ENCODE measurements at places on chromosomes 3 and 15. TPM values are rescaled to one million over a fixed set of nuclear protein-coding genes. Genes with fewer than 3 reads are reported as not detected.

Gene ADCY5
- total RNA-seq, result not detected

GRCh38 chr15:94015324-94015723 is 216.0 kb upstream of the MCTP2 start:
- no peak for DNase-seq
- H3K4me1 ChIP-seq, result no peaks in the 10 kb centered on the region
- H3K4me3 ChIP-seq, result no peak overlapping the region

Gene ARL14
- total RNA-seq, result not detected

GRCh38 chr3:128196647-128197046 is 43.4 kb downstream of the EEFSEC start:
- no peaks in the 10 kb centered on the region for H3K36me3 ChIP-seq
- H3K27ac ChIP-seq, result no peak overlapping the region
- H3K4me1 ChIP-seq, result no peaks in the 10 kb centered on the region
- H3K4me3 ChIP-seq, result no peak overlapping the region
- H3K27me3 ChIP-seq, result no peaks in the 10 kb centered on the region
- DNase-seq, result no peak

DNA sequence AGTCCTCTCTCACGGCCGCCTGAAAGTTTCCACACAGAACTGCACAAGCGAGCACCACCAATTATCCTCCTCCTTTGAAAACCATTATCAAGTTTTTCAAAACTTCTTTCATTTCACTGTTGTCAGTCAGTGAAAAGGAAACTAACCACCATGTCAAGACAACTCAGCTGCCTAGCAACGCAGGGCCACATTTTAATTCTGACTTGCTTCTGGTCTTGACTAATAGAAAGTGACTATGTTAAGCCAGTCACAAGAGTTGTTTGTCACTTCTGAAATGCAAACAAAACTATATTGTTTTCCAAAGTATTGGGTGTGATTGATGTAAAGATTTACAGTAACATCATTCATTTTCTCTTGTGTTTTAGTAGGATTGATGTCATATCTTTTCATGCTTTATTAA is 612.8 kb upstream of the AGTR1 start:
- no peaks in the 10 kb centered on the region for H3K4me1 ChIP-seq
- no peak for DNase-seq
- no peak overlapping the region for H3K27ac ChIP-seq

- H3K27me3 ChIP-seq, result no peaks in the 10 kb centered on the region
- no peaks in the 10 kb centered on the region for H3K4me1 ChIP-seq
- H3K27ac ChIP-seq, result no peak overlapping the region
- no peak for DNase-seq
- no peaks in the 10 kb centered on the region for H3K36me3 ChIP-seq
Measured at GRCh38 chr3:175274056-175274455, 414.9 kb downstream of the NAALADL2 start.

Gene SERINC4
- 0.20 TPM for total RNA-seq

GRCh38 chr15:25378501-25378901 is 60.3 kb downstream of the UBE3A start:
- no peak for DNase-seq
- peaks cover 19% of the 10 kb centered on the region for H3K36me3 ChIP-seq
- no peaks in the 10 kb centered on the region for H3K27me3 ChIP-seq
- no peak overlapping the region for H3K27ac ChIP-seq

Gene GPR156
- total RNA-seq, result 0.04 TPM

DNA sequence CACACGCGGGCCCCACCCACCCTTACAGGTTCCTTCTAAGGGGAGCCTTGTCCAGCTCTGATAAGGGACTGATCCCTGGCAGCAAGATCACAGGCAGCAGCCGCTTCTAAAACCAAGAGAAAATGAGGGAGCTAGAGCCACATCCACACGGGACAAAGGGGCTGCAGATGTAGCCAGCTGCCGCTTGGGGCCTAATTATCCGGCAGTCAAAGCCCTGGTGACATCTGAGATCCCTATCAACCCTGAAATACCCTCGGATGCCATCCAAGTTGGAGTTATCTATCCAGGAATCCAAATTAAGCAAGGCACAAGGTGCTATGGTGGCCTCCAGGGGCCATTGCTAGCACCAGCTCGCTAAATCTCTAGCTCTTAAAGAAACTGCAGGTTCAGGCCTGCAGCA is 248.3 kb downstream of the VPS13C start:
- no peak overlapping the region for H3K4me3 ChIP-seq
- no peaks in the 10 kb centered on the region for H3K36me3 ChIP-seq
- DNase-seq, result no peak
- H3K4me1 ChIP-seq, result no peaks in the 10 kb centered on the region
- H3K27me3 ChIP-seq, result no peaks in the 10 kb centered on the region
- H3K27ac ChIP-seq, result no peak overlapping the region

Gene RTP1
- total RNA-seq, result not detected

GRCh38 chr3:190566043-190566933 is 52.4 kb downstream of the IL1RAP start:
- H3K4me3 ChIP-seq, result no peak overlapping the region
- no peaks in the 10 kb centered on the region for H3K27me3 ChIP-seq
- no peak for DNase-seq
- no peak overlapping the region for H3K27ac ChIP-seq
- no peaks in the 10 kb centered on the region for H3K4me1 ChIP-seq
- no peaks in the 10 kb centered on the region for H3K36me3 ChIP-seq

Gene UQCRC1
- 244 TPM for total RNA-seq

DNA sequence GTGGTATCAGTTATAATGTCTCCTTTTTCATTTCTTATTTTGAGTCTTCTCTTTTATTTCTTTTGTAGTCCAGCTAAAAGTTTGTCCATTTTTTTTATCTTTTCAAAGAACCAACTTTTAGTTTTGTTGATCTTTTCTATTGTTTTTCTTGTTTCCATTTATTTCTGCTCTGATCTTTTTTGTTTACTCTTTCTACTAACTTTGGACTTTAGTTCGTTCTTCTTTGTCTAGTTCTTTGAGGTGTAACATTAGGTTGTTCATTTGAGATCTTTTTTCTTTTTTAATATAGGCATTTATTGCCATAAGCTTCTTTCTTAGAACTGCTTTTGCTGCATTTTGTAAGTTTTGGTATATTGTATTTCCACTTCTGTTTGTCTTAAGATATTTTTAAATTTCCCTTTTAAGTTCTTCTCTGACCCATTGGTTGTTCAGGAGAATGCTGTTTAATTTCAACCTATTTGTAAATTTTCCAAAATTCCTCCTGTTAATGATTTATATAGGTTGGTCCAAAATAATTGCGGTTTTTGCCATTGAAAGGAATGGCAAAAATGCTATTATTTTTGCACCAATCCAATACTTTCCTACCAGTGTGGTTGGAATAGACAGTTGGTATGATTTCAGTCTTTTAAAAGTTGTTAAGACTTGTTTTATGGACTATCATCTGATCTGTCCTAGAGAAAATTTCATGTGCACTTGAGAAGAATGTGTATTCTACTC is 51.2 kb downstream of the KAT2B start:
- peaks cover 12% of the 10 kb centered on the region for H3K36me3 ChIP-seq
- H3K27ac ChIP-seq, result no peak overlapping the region
- H3K4me1 ChIP-seq, result no peaks in the 10 kb centered on the region
- H3K27me3 ChIP-seq, result no peaks in the 10 kb centered on the region
- no peak overlapping the region for H3K4me3 ChIP-seq

DNA sequence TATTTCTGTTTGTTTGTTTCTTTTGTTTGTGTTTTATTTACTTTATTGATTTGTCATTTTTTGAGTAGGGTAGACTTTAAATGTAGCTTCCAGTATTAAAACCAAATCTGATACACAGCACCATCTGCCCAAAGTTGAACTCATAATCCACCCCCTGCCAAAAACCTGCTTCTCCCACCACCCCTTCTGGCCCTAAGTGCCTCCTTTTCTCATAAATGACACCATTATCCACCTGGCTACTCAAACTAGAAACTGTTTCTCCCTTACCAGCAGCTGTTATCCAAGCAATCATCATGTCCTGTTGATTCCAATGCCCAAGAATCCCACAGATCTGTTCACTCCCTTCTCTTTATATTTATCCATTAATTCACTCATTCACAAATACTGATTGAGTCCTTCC is 21.8 kb upstream of the PTX3 start:
- no peaks in the 10 kb centered on the region for H3K4me1 ChIP-seq
- no peaks in the 10 kb centered on the region for H3K36me3 ChIP-seq
- no peak for DNase-seq
- no peak overlapping the region for H3K4me3 ChIP-seq
- no peaks in the 10 kb centered on the region for H3K27me3 ChIP-seq

DNA sequence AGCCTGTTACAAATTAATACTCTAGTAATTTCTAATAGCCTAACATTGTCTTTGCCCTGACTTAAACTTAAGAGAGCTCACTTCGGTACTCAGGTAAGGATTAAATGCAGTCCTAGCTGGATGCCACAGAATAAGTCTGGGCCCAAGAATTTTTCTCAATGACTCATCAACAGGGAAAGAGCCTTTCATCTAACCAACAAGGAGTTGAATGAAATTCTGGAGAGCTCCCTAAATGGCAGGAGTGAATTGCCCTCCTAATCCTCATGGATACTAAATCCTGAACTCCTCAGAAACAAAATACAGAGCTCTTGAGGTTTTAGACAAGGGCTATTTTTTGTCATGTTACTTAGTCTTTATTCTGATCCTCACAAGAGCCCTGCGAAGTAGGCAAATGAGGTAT is 159.5 kb downstream of the PLCH1 start:
- H3K27me3 ChIP-seq, result no peaks in the 10 kb centered on the region
- no peak for DNase-seq
- no peak overlapping the region for H3K27ac ChIP-seq

Gene FRMD5
- 0.44 TPM for total RNA-seq

Gene CFAP161
- not detected for total RNA-seq

DNA sequence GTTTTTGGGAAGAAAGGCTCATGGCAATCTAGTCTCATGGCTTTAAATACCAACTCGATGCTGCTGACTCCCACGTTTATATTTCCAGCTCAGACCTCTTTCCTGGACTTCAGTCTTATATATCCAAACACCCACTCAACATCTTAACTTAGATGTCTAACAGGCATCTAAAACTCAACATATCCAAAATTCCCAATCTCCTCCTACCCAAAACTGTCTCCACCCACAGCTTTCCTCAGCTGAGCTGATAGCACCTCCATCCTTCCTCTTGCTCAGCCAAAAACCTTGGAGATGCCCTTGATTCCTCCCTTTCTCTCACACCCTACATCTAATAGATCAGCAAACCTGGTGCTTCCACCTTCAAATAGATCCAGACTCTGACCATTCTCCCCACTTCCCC is 202.5 kb downstream of the TLE3 start:
- H3K4me3 ChIP-seq, result no peak overlapping the region
- no peaks in the 10 kb centered on the region for H3K4me1 ChIP-seq
- H3K36me3 ChIP-seq, result no peaks in the 10 kb centered on the region
- no peak for DNase-seq

Gene SI
- total RNA-seq, result not detected

- H3K36me3 ChIP-seq, result no peaks in the 10 kb centered on the region
- H3K27me3 ChIP-seq, result no peaks in the 10 kb centered on the region
- DNase-seq, result no peak
- H3K27ac ChIP-seq, result no peak overlapping the region
Measured at GRCh38 chr3:182028081-182028480, 316.4 kb downstream of the SOX2 start.

GRCh38 chr15:70967646-70968045 is 75.0 kb downstream of the LRRC49 start:
- no peak overlapping the region for H3K4me3 ChIP-seq
- H3K4me1 ChIP-seq, result no peaks in the 10 kb centered on the region
- no peak overlapping the region for H3K27ac ChIP-seq
- no peaks in the 10 kb centered on the region for H3K36me3 ChIP-seq
- no peaks in the 10 kb centered on the region for H3K27me3 ChIP-seq

GRCh38 chr3:140455521-140456214 is 222.2 kb upstream of the TRIM42 start:
- DNase-seq, result no peak
- no peaks in the 10 kb centered on the region for H3K27me3 ChIP-seq
- no peaks in the 10 kb centered on the region for H3K4me1 ChIP-seq

DNA sequence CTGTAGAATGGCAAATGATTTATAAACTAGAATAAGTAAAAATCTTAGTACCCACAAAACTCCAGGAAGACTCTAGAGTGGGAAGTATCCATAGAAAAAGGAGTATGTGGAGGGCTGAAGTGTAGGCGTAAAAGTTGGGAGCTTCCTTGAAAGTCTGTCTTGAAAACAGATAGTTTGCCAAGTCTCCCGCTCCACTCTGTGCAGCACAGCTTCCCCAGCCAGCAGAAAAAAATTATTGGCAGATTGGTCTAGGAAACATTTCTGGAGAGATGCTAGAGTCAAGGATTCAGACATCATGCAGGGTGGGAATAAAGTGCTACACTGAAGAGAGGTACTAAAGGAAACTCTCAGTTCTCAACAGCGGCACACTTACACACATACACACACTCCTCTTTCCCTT is 53.4 kb upstream of the CD200R1L start:
- no peaks in the 10 kb centered on the region for H3K36me3 ChIP-seq
- no peaks in the 10 kb centered on the region for H3K27me3 ChIP-seq
- no peak overlapping the region for H3K4me3 ChIP-seq

DNA sequence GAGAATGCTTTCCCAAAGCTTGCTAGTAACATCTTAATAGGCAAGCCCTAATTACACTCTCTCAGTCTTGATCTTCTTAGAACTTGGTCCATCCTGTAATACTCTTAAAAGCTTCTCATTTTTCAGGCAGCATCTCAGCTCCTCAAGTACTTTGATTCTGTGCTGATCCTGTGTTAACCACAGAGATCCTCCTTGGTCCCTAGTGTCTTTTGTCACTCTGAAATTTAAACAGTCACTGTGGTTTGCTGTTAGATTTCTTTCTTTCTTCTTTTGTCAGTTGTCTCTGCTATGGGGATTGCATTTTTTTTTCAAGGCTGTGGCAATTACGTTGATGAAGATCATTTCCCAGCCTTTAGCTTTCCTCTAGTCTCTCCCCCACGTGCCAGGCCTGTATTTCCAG is 26.0 kb upstream of the UBE3A start:
- DNase-seq, result no peak
- no peaks in the 10 kb centered on the region for H3K4me1 ChIP-seq
- no peaks in the 10 kb centered on the region for H3K27me3 ChIP-seq
- H3K36me3 ChIP-seq, result no peaks in the 10 kb centered on the region

DNA sequence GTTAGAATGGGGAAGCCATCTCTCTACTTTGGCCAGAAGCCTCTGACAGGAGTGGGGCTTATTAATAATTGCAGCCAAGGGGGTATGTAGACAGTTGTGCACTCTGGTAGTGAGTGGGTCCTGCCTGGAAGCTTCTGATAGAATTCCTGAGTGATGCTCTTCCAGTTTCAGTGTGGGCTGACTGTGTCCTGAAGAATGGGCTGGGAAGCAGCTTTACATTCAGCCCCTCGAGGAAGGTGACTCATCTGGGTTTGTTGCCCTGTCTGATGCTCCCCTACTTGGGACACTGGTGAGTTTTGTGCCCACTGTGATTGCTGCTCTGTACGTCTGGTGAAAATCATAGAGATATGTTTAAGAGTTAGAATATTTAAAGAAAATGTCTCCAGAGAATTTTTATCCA is 444.7 kb upstream of the RBMS3 start:
- no peak for DNase-seq
- no peaks in the 10 kb centered on the region for H3K27me3 ChIP-seq
- H3K36me3 ChIP-seq, result no peaks in the 10 kb centered on the region
- H3K27ac ChIP-seq, result no peak overlapping the region
